ENCODE measurements at places on chromosomes 2 and 18. TPM values are rescaled to one million over a fixed set of nuclear protein-coding genes. Genes with fewer than 3 reads are reported as not detected.

Gene SERPINB11
- total RNA-seq: not detected

Gene MYO5B
- 44.1 TPM for total RNA-seq

Gene HNMT
- total RNA-seq: 17.6 TPM

Gene SEMA4C
- 74.8 TPM for total RNA-seq

Gene SERPINB12
- not detected for total RNA-seq

Gene SLC66A2
- total RNA-seq: 31.6 TPM

Gene COBLL1
- 80.9 TPM for total RNA-seq

Measured in progenitor cell of endocrine pancreas (in vitro differentiated cells).